Activated T-helper 1 cell treated with anti-CD3 and anti-CD28 coated beads, Interleukin-2, amount 50 U/mL, for 16 hours (primary cell): ENCODE measurements at places on chromosomes 2 and 18.

DNA sequence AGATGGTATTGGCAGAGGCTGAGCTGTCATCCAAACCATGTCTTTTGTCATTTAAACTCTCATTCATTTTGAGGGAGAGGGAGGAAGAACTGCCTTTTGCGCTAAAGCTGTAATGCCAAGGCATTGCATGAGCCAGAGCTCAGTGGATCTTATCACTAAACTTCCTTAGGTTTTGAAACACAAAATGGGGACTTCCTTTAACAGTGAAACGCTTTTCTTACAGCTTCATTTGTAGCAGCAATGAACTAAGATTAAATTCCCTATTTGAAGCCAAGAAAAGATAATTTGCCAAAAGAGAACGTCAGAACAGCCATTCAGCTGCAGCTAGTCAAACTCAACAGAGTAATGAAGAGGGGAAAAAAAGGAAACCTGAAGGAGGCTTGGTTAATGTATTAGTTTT, 143.5 kb upstream of the MMADHC start:
- DNase-seq: no peak

- DNase-seq: no peak
Observed at GRCh38 chr2:207993151-207993763, 32.1 kb downstream of the PLEKHM3 start.

GRCh38 chr18:23832911-23833310, 143.7 kb downstream of the LAMA3 start:
- no peak for DNase-seq

GRCh38 chr2:11473659-11474433, 7.9 kb upstream of the E2F6 start:
- DNase-seq: no peak

- DNase-seq: no peak
Observed at GRCh38 chr2:6648596-6649247, 217.0 kb downstream of the CMPK2 start.

- DNase-seq: no peak
Observed at GRCh38 chr18:8942909-8943545, 159.5 kb upstream of the NDUFV2 start.

- no peak for DNase-seq
Observed at GRCh38 chr18:46716827-46717226, 40.0 kb downstream of the ST8SIA5 start.

DNA sequence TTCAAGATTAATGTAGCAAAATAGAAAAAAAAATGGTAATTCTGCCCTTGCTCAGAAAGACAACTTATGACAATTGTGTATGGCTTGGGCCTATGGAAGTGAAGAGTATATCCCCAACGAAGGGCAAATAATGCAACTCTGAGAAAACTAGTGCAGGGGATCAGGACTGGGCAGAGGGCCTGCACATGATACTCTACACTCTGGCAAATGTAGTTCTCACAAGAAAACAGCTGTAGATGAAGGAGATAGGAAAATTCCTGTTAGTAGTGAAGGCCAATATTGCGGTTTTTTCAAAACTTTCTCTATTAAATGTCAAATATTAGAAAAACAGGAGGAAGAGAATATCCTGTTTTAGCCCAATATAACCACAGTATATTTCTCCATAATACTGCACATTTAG, 77.8 kb downstream of the SCN9A start:
- no peak for DNase-seq

GRCh38 chr2:109331896-109332848, 203.2 kb downstream of the SH3RF3 start:
- no peak for DNase-seq

GRCh38 chr2:120667981-120668380, 67.7 kb upstream of the GLI2 start:
- DNase-seq: no peak

DNA sequence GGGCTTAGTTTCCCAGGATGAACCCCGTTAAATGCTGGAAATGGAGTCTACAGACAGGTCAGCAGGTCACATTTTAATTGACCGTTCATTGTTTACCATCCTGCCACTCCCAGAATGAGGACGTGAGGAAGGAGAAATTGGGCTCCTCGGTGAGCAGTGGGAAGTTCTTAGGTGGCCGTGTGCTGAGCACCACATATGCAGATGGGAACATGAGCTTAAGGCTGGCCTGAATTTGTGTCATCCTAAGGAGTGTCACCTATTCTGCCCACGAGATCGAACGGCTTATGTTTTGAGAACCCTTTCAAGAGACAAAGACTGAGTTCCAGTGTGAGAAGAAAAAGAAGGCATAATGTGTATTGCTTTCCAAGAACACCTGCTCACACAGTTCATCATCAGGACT, 234.4 kb upstream of the PXDN start:
- DNase-seq: no peak

DNA sequence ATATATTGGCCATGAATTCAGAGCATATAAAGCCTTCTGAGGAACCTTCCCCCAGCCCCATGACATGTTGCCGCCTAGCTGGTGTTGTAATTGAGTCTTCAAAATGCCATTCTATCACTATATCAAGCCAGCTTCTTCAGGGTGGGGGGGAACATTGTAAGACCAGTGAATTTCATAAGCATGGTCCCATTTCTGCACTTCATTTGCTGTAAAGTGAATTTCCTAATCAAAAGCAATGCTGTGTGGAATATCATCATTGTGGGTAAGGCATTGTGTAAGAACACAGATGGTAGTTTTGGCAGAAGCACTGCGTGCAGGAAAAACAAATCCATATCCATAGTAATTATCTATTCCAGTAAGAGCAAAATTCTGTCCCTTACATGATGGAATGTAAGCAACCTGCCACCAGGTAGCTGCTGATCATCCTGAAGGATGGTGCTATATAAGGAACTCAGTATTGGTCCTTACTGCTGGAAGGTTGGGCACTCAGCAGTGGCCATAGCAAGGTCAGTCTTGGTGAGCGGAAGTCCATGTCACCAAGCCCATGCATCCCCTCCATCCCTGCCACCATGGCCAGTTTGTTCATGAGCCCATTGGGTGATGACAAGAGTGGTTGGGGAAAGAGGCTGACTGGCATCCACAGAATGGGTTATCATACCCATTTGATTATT, 159.4 kb downstream of the COPS8 start:
- no peak for DNase-seq

DNA sequence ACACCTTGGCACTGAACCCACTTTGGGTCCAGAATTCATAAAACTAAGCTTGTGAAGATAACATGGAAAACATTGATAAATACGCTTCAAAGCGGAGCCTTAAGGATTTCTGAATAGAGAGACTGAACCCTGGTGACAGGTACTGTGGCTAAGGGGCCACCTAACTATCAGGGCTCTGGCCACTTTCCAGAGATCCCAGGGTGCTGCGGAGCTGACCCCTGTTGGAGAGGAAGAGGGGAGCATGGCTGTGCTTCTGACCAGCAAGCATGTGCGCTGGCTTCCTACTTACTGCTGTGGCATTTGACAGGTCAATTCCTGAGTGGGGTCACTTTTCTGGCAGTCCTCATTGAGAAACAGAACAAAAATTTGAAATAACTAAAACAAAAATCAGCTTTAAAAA, 228.3 kb downstream of the NAPG start:
- no peak for DNase-seq

DNA sequence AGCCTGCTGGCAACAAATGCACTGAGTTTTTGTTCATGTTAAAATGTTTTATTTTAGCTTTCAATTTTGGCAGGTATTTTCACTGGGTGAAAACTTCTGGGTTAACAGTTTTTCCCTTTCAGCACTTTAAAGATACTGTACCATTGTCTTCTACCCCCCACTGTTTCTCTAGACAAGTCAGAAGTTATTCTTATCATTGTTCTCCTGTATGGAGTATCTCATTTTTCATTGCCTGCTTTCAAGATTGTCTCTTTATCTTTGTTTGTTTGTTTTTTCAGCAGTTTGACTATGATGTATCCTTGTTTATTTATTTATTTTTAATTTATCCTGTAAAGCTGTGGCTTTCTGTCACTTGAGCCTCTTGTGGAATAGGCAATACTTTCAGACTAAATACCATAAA, 277.0 kb downstream of the ICOS start:
- no peak for DNase-seq

DNA sequence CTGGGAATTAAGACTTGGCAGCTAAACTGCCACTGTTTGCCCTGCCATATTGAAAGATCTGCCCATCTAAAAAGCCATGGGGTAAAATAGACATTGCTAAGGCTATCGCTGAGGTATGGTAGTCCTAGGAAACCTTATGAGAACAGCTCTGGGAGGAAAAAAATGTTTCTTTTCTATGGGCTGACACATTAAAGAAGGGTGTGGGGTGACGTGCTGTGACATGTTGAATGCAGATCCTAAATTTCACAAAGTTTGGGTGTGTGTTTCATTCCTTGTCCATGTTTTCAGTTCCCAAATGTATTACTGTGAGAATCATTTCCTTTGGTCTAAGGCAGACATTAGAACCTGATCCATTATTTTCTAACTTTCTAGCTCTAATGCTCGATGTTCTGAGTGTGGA, 766.4 kb downstream of the BCL11A start:
- DNase-seq: no peak

DNA sequence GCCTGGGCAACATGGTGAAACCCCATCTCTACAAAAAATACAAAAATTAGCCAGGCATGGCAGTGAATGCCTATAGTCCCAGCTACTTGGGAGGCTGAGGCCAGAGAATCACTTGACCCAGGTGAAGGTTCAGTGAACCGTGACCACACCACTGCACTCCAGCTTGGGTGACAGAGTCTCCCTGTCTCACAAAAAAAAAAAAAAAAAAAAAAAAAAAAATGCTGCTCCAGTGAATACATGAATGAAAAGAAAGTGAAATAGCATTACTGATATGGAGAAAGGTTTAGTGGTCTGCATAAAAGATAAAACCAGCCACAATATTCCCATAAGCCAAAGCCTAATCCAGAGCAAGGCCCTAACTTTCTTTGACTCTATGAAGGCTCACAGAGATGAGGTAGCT, 44.5 kb downstream of the METTL8 start:
- DNase-seq: no peak

DNA sequence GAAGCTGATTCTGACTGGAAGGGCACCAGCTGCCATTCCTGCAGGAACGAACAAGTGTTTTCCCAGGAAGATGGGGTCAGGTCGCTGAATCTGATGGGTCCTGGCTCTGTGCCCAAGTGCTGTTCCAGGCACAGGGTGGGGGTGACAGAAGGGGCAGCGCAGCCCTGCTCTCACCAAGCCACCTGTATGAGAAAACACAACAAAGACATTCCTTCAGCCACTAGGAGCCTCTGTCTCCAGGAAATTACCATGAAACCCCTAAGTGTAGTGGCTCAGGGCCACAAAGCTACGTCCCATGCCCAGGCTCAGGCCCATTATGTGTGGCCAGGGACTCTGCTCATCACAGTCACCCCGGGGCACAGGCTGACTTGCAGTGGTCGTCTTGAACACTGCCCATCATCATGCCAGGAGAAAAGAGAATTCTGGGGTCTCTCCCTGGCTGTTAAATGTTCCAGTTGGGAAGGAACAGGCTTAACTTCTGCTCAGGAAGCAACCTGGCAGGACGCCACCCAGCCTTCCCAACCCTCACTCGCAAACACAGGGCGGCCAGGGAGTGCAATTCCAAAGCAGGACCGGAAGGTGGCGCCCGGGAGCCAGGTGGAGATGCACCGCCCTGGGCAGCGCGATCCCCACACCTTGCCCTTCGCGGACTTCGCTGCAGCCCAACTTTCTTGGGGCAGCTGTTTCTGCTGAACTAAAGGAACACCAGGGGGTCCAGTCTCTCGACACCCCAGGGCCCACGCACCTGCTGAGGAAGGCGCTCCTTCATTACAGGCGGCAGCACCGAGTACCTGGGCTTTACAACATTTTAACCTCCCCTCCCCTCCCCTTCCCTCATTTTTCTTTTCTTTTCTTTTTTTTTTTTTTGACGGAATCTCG, 11.0 kb upstream of the SFTPB start:
- DNase-seq: peak; percentile 57

- no peak for DNase-seq
Observed at GRCh38 chr2:131085646-131086045, 7.6 kb downstream of the FAM168B start.

- DNase-seq: no peak
Observed at GRCh38 chr2:208496129-208496528, 89.5 kb downstream of the PTH2R start.

DNA sequence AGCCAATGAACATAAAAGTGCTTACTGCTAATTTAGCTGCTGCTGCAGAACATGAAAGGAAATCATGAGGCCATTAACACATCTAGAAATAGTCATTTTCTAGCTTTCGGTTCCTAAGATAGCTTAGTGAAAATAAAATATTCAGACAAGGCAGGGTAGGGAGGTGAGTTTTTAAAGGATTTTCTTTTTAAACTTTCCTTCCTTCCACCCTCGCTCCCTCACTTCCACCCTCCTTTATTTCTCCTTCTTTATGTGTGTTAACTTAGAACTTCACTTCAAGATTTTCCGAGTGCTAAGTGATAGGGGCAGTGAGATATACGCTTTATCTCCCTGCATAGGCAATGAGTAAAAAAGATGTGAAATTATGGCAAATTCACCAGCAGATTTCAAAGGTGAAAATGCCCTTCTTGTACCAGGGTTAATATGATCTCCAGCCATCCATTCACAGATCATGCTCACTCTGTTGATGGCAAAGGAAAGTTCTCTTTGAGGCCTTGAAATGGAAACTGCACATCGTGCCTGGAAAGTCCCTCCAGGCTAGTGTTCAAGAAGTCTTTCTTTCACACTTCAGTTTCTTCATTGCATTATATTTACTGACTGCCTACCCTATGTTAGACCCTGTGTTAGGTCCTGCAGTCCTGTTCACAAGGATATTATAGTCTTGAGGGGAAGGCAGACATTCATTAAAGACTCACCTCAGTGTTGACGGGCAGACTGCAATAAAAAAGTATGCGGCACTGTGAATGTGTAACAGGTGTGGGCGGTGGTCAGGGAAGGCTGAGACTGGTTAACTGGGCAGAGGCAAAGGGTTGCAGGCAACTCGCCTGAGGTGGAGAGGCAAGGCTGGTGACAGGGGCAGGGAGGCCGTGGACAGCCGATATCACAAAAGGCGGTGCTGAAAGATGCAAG, 200.8 kb downstream of the PLCL1 start:
- DNase-seq: no peak

DNA sequence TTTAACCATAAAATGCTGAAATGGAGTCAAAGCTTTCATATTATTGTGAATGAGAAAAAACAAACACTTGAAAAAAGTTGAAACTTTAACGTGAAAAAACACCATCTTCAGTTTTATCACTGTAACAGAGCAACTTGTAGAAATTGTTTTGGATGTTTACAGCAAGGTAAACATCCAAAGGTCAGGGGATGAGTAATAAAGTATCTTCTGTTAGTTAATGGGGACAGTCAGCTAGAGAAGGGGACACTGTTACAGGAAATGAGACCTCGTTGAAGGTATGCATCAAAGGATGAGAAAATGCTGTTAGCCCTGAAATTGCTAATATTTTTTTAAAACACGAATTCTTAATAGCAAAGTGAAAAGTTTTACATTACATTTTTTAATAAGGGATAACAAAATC, 2.9 kb downstream of the RHBDD1 start:
- no peak for DNase-seq

GRCh38 chr2:160301420-160301819, 101.3 kb upstream of the ITGB6 start:
- no peak for DNase-seq

DNA sequence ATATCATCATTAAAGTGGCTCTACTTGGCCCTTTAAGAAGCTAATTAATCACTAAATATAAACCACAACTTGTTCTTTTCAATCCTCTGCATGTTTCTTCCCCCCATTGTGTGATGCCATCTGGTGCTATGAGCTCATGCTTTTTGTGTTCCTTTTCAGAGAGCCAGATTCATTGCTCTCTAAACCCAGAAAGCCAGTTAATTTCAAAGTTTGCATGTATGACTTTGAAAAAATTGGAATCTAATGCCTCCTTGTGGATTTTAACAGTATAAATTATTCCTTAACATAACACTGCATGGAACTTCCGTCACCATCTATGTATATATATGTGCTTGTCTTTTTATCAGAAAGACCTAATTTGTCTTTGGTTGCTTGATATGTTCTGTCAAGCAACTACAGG, 31.1 kb downstream of the TMEM178A start:
- DNase-seq: no peak
